ENCODE measurements at places on chromosomes 11 and 22.

- peak; percentile 53 for DNase-seq
Measured at GRCh38 chr22:23149743-23150238, 4.5 kb downstream of the RAB36 start.

GRCh38 chr22:22034469-22035132 lies 52.0 kb upstream of the TOP3B start:
- DNase-seq = no peak

GRCh38 chr11:64056213-64056785 lies 20.6 kb downstream of the FLRT1 start:
- DNase-seq = no peak

- DNase-seq = no peak
Measured at GRCh38 chr11:82043316-82043715, 690.3 kb downstream of the FAM181B start.

- no peak for DNase-seq
Measured at GRCh38 chr11:12430954-12431595, 53.7 kb downstream of the PARVA start.

DNA sequence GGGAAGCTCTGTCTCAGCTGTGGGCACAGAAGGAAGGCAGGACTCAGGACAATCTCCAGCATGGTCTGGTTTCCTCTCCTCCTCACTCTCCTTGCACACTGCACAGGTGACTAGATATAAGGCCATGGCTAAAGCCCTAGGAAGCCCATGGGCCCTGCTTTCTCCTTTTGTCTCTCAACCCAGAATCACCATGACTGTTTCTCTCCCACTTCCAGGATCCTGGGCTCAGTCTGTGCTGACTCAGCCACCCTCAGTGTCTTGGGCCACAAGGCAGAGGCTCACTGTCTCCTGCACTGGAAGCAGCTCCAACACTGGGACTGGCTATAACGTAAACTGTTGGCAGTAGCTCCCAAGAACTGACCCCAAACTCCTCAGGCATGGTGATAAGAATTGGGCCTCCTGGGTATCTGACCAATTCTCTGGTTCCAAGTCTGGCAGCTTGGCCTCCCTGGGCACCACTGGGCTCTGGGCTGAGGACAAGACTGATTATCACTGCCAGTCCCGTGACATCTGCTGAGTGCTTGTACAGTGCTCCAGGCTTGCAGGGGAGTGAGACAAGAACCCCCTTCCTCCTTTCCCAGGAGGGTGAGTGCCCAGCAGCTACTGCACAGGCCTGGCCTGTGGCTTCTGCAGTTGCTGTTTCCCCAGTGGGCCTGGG lies 104.0 kb upstream of the TOP3B start:
- DNase-seq = no peak

DNA sequence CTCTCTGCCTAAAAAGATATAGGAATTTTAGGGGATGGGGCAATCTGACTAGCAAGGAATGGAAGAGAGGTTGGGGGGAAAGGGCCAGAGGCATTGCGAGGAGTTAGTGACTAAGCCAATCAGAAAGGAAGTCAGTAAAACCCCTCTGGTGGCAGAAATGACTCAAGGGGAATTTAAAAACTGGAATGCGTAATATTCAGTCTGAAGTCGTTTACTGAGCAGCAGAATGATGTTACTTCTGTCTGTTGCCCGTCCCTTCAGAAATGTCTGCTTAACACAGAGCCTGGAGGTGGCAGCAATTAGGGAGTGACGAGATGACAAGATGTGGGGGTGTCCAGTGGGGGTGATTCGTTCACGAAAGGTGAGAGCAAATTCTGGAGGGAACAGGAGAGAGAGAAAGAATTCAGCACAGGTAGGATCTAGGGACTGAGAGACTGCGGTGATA lies 107.7 kb upstream of the CLMP start:
- DNase-seq = no peak

DNA sequence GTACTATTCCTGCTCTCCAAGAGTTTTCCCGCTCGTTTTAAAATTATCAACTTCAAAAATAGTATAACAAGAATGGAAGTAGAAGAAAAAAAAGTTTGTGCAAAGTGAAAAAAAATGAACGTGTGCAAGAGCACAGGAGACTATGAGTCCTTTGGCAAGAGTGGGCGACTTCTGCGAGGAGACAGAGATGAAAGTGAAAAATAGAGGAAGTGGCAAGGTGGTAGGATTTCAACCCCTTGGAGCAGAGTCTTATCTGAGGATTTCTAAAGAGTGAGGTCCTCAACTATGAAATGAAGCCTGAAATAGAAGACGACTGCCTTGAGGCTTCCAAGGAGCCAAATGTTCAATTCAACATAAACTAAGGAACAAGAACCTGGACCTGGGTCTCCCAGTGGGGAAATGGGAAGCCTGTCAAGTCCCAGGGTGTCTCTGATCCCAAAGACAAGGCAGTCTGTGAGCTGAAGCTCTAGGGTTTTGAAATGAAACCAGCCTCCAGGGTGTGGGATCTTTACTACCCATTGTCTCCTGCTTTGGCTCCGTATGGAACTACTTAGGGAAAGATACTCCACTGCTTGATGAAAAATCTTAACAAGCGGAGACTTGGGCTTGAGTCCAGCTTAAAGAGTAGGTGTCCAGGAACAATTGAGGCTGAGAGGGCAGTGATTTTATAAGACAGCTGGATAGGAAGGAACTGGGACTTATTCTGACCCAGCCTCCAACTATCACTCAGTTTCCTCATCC lies 4.8 kb downstream of the P4HA3 start:
- peak; percentile 32 for DNase-seq

GRCh38 chr22:45885171-45885840 lies 91.7 kb downstream of the WNT7B start:
- no peak for DNase-seq

DNA sequence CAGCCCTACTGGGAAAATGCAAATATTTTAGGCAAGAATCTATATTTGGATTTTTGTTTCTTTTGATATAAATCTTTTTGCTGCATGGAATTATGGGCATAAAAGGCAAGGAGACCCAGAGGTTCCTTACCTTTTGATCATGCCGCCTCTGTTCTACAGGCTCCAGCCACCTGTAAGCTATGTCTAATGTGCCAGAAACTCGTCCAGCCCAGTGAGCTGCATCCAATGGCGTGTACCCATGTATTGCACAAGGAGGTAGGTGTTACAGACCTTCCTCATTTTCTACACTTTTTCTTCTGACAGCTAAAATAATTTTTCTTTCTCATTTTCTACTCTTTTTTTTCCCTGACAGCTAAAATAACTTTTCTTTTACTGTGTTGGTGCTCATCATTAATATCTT lies 8.2 kb upstream of the BACE1-AS start:
- no peak for DNase-seq

DNA sequence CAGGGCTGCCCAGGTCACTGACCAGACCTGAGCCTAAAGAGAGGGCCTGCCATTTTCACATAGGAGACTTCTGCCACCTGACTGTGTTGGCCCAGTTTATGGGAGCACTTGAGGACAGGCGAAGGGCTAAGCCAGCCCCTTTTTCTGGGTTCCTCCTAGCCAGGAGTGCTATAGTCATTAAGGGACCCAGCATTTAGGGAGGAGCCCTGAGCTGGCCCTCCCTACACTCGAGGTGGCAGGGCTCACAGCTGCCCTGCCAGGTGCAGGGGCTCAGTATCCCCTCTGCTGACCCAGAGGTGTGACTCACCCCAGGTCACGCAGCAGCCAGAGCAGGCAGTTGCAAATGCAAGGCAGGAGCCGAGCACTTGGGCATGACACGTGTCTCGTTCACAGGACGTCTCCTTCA lies 86.3 kb upstream of the CRYBB3 start:
- no peak for DNase-seq

GRCh38 chr11:132853886-132854285 lies 678.4 kb downstream of the OPCML start:
- no peak for DNase-seq
